Frontal cortex (tissue), 4 donors: ENCODE measurements at places on chromosomes 7 and 10. TPM values are rescaled to one million over a fixed set of nuclear protein-coding genes. Genes with fewer than 3 reads are reported as not detected.
A peak's percentile ranks its signal among the peaks of the same experiment; 100 is the strongest.

Gene ZNF394
- total RNA-seq: 43.2 TPM

Gene PILRA
- total RNA-seq: 0.82 TPM

Gene NUPR2
- total RNA-seq: not detected

Gene CDHR1
- 1.6 TPM for total RNA-seq

GRCh38 chr7:1029637-1030443, 14.5 kb upstream of the GPR146 start:
- peak; percentile 69 for DNase-seq

DNA sequence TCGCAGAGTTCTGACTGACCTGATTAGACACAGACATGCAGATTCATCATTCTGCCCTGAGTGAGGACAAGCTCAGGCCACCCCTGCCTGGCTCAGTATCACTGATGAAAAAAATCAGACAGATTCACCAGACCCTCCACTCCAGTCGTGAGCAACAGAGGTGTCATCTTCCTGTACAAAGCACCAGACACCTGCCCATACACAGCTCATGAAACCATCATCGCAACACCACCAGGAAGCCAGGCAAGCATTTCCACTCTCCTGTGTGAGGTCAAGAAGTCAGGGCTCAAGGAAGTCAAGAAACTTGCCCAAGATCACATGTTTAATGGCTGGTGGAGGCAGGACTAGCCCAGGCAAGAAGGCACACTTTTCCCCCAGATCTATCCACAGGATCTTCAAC, 163.0 kb downstream of the CALN1 start:
- DNase-seq: no peak
